Kasumi-1 (cell line): ENCODE measurements at places on chromosomes 6 and 20.

- no peak for DNase-seq
Observed at GRCh38 chr20:62898970-62899632, 27.2 kb downstream of the DIDO1 start.

GRCh38 chr6:74434171-74434570 lies 738.2 kb downstream of the CD109 start:
- no peak for DNase-seq

GRCh38 chr20:45779011-45779915 lies 12.4 kb downstream of the WFDC3 start:
- no peak for DNase-seq

DNA sequence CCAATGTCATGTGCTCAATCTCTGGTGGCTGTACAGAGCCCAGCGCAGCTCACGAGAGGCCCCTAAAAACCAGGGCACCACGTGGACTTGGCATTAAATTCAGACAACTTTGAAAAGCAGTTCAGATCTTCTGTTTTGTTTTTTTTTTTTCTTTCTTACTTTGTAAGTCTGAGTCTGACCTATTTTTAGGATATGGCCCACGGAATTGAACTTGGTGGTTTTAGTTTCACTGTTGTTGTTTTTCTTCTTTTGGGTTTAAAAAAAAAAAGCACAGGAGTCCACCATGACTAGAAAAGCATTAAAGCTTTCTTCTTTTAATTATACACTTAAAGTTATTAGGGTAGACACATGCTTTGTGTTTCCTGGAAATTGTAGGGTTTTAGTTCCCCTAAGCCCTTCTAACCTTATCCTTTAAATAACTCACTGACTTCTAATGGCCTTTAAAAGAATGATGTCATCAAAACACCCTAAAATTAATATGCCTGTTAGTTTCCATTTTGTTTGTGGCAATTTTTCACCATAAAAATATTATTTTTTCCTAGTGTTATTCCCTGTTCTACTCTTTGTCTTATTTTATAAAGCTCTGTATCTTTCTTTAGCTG lies 48.5 kb upstream of the CCN2 start:
- no peak for DNase-seq

- peak; percentile 81 for DNase-seq
Observed at GRCh38 chr6:170553534-170554012, 466 bp upstream of the PSMB1 start.

DNA sequence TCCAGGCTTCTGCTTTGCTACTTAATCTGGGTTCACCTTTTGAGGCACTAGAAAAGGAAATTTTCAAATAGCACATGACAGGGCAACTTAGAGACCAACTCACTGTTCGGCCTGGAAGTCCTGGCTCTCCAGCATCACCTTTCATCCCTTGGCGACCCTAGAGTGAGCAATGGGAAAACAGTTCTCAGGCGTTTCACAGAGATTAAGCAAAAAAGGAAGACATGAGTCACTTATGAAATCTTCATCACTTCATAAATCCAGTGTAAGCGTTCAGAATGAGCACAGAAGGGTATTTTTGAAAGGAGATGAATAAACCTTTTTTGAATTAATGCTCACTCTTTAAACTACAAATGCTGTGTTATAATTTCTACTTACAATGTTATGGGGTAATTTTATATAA lies 104.0 kb downstream of the COL12A1 start:
- DNase-seq = no peak

- no peak for DNase-seq
Observed at GRCh38 chr6:94362061-94362864, 942.9 kb upstream of the EPHA7 start.

GRCh38 chr20:41716436-41716835 lies 98.3 kb upstream of the CHD6 start:
- DNase-seq = no peak

- DNase-seq = no peak
Observed at GRCh38 chr6:35057449-35058357, 83.4 kb downstream of the TCP11 start.

- peak; percentile 92 for DNase-seq
Observed at GRCh38 chr6:108562503-108562993, 1.8 kb downstream of the FOXO3 start.

GRCh38 chr20:5535125-5535756 lies 215.0 kb upstream of the SHLD1 start:
- peak; percentile 57 for DNase-seq

- DNase-seq = no peak
Observed at GRCh38 chr20:47956268-47956995, 171.2 kb upstream of the SULF2 start.

GRCh38 chr6:163180874-163181541 lies 233.5 kb upstream of the QKI start:
- DNase-seq = no peak

GRCh38 chr6:116078945-116079344 lies 18.3 kb upstream of the FRK start:
- DNase-seq = no peak

DNA sequence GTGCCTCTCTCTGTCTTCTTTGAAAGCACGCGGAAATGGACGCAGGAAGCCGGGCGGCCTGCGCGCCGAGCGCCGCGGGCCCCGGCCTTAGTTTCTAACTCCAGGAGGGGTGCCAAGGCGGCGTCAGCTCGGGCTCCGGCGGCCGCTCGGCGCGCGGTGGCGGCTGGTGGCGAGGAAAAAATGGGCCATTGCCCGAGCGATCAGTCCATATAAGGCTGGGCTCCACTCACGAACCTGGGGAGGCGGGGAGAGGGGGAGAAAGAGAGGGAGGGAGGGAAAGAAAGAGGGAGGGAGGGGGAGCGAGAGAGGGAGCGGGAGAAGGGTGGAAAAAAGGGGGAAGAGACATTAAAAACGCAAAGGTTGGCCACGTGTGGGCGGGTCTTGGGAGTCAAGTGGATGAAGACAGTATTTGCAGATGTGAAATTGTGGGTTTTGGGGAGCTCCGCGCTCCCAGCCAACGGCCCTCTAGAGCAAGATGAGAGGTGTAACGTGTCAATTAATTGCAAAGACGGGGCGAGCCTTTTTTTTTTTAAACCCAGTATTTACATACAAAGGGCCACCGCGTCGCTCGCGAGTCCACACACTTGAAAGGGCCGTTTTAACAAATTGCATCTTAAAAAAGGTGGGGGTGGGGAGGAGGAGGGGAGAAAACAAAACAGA lies at the start of gene NKX2-2:
TSS of gene NKX2-2 (minus strand) at position 184 of the 660 bp plus-strand sequence. CDS start 395 bp downstream, outside the sequence.
- DNase-seq = no peak

- no peak for DNase-seq
Observed at GRCh38 chr6:157106487-157106886, 216.8 kb downstream of the TMEM242 start.
